ENCODE measurements at places on chromosomes 13 and 19.

- DNase-seq = peak; percentile 58
Measured at GRCh38 chr19:35206379-35206778, 22.2 kb downstream of the FAM187B start.

DNA sequence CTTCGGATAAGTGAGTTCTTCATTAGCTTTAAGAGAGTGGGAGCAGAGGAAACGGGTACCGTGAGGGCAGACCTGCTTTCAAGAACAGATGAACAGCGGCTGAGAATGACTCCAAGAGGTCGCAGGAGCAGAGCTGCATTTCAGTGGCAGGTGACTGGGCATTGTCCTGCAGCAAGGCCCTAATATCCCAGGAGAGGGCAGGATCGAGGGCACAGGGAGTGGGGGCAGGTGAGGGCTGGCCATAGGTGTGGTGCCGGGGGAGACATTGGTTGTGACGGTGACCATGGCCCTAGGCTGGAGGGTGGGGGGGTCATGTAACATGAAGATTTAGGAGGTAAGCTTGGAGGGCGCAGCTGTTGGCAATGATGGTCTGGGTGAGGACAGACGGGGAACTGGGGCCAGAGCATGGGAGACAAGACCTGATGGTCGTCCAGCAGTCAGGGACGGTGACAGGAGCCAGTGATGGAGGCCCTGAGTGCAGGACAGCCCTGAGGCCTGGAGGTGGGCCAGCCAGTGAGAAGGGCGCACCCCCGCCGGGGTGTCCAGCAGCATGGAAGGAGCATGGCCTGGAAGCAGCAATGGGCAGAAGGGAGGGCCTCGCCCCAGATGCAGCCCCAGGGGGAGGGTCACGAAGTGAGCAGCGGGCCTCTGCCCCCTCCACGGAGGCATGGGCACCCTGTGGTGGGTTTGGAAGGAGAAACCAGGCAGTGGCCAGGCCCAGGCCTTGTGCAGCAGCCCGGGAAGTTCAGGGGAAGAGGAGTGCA is 29.2 kb upstream of the LAMP1 start:
- DNase-seq = no peak

GRCh38 chr13:20769834-20770233 is 3.9 kb downstream of the EEF1AKMT1 start:
- DNase-seq = no peak

GRCh38 chr13:25882466-25883357 is 169.1 kb downstream of the SHISA2 start:
- DNase-seq = no peak

- no peak for DNase-seq
Measured at GRCh38 chr19:10118960-10119359, 739 bp downstream of the EIF3G start.

Measured in T-helper 17 cell (primary cell).